Naive thymus-derived CD8-positive, alpha-beta T cell (primary cell): ENCODE measurements at places on chromosomes 5 and 9.

DNA sequence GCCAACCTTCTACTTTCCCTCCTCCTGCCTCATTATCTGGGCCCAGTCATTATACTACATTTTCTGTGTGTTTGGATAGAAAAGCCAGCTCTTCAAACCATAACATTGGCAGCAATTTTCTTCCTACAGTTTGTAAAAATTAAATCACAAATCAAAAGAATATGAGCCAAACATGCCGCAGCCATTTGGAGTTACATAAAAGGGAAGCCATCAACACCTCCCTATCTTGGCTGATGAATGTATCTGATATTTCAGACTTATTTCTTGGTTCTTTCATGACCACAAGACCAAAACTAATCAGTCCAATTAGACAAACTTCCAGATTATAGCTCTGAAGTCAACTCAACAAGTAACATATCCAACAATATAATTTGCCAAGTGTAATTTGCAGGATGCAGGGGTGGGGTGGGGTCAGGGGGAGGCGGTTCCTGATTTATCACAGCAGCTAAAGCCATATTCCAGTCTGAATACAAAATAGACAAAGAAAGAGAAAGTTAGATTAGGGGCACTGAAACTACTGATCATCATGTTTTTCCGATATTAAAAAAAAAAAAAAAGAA, 89.4 kb upstream of the CNTLN start:
- DNase-seq = no peak
- no peak overlapping the region for H3K27ac ChIP-seq
- no peaks in the 10 kb centered on the region for H3K36me3 ChIP-seq
- H3K4me1 ChIP-seq = no peaks in the 10 kb centered on the region

- H3K4me3 ChIP-seq = no peak overlapping the region
- H3K36me3 ChIP-seq = no peaks in the 10 kb centered on the region
- DNase-seq = no peak
- H3K27ac ChIP-seq = peak overlapping the region; percentile 48
- H3K27me3 ChIP-seq = no peaks in the 10 kb centered on the region
Measured at GRCh38 chr9:114607671-114608524, 3.2 kb upstream of the TMEM268 start.

DNA sequence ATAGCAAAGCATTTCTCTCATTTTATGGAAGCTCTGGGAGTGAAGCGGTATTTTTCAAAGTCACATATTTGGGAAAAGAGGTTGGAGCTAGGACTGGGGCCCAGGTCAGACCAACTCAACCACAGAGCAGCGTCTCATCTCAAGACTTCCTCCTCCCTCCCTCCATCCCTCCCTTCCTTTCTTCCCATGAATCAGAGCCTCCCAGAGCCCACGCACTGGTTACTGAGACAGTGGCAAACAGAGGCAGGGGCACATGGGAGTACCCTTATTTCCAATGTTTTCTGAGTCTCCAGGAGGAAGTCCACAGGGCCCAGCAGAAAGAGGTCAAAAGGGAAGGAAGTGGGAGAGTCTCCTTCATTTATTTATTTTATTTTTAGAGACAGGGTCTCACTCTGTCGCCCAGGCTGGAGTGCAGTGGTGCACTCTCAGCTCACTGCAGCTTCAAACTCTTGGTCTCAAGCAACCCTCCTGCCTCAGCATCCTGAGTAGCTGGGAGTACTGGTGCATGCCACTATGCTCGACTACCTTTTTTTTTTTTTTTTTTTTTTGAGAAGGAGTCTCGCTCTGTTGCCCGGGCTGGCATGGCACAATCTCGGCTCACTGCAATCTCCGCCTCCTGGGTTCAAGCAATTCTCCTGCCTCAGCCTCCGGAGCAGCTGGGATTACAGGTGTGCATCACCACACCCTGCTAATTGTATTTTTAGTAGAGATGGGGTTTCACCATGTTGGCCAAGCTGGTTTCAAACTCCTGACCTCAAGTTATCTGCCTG, 52.5 kb upstream of the CDKN2AIPNL start:
- no peak for DNase-seq
- peaks cover 7% of the 10 kb centered on the region for H3K4me1 ChIP-seq
- no peaks in the 10 kb centered on the region for H3K36me3 ChIP-seq
- H3K4me3 ChIP-seq = no peak overlapping the region

DNA sequence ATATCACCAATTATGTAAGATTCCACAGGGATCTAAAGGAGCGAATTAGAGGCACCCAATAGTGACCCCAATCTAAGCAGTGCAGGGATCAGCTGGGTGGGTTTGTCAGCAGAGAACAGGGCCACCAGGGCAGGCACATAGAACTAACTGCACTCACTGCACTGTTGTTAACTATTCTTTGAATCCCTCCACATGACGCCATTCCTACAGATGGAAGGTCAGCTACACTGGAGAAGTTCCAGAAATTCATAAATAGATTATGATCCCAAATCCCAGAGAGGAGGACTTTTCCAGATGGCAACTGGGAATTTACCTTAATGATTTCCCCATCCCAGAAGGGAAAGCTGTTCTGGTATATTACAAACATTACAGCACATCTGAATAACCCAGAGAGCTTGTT, 84.2 kb downstream of the THBS4 start:
- no peak for DNase-seq
- H3K27ac ChIP-seq = peak overlapping the region; percentile 77
- no peaks in the 10 kb centered on the region for H3K27me3 ChIP-seq
- peaks cover 22% of the 10 kb centered on the region for H3K36me3 ChIP-seq
- H3K4me1 ChIP-seq = peaks cover 75% of the 10 kb centered on the region
